ENCODE measurements at places on chromosomes 4 and X.

GRCh38 chrX:129779747-129780146 lies at the start of gene SASH3:
Gene SASH3 (plus strand): TSS chrX:129779949. CDS start chrX:129780098, 149 bp downstream.
- DNase-seq, result peak; percentile 68

DNA sequence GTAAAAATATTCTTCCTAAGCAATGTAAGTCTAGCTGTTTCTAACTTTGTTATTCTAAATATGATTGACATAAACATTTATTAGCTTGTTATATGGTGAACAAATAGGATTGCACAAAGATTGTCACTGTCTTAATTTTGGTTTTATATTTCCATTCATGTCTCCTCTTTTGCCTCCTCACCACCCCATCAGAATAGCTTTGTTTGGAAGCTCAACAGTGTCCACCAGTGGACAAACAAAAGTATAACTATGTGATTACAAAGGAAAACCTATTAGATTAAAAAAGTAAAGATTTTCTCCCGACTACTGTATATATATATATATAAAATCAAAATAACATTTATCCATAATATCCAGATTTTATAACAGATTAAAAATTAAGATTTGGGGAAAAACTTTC lies 468.2 kb downstream of the ZIC3 start:
- DNase-seq, result no peak

DNA sequence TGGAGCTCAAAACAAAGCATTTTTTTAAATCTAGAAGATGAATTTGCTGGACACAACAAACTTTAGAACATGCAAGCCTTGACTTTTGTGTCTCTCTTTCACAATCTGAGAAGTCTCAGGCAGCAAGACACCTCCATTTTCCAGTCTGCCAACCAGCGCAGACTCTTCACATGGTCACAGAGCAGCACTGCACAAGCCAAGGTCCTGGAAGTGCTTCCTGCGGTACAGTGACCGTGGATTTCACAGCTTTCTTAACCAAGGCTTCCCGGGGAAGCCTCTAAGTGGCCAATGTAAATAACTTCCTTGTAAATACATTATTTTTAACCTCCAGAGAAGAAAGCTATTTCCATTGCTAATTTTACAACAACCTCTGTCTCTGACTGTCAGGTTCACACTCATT lies 31.2 kb downstream of the ZNF827 start:
- no peak for DNase-seq

- no peak for DNase-seq
Measured at GRCh38 chr4:148229798-148230197, 212.4 kb downstream of the NR3C2 start.

DNA sequence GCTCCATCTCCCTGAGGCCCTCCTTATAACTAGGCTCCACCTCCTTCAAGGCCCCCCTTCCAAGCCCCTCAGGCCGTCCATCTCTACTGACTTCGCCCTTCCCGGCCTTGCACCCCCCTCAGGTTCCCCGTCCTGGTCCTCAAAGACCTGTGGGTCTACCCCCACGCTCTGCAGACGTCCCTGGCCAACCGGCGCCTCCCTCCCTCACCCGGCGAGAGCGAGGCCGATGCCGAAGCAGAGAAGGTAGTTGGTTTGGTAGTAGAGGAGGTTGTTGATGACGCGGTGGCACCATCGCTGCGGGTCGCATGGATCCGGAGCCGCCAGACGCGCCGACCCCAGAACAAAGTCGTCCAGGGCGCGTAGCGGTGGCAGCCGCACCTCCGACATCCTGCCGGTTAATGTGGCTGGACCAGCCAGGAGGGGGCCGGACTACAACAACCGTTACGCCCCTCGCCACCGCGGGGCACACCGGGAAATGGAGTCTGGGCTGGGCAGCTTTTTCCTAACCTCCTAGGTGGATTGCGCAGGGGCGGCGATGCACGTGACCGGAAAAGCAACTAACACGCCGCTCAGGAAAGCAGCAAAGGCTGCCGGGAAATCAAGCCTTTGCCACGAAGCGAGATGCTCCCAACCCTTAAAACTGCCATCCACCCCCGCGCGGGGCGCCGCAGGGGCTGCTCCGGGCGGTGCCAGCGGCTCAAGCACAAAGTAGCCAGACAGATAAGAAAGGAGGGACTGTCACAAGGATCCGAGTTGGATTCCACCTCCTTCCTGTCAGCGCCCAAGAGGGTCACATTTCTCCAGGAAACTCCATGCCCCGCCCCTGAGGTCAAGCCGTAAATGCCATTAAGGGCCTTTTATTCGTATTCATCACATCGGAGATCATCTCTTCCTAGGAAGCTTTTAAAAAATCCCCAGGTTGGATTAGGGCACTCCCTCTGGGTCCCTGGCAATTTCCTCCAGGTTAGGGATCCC lies at the start of gene PRAF2:
Gene PRAF2, minus strand, starts transcription at position 402 of the 975 bp plus-strand sequence. Its CDS starts 15 bp downstream, at position 387.
- DNase-seq, result peak; percentile 92

Data from stimulated activated CD4-positive, alpha-beta T cell treated with anti-CD3 and anti-CD28 coated beads, Interleukin-1b, Interleukin-23, amount 100 ng/mL, for 48 hours (primary cell).